ENCODE measurements at places on chromosomes 7 and 10. TPM values are rescaled to one million over a fixed set of nuclear protein-coding genes. Genes with fewer than 3 reads are reported as not detected.
A peak's percentile ranks its signal among the peaks of the same experiment; 100 is the strongest.

DNA sequence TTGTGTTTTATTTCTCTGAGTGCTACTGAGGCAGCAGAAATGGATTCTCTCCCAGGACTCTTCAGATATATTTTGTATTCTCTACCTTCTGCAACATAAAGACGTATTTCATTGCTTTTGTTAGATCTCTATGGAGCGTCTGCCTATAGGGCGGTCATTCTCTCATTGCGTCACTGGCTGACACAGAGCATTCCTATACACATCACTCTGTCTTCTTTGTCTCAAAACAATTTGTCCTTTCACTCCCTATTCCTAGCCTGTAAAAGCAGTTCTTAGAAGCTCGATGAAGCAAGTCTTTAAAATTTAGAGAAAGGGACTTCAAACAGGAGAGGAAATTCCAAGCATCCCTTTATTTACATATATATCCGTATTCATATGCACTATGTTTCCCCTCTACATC, 120.6 kb downstream of the CPED1 start:
- no peak for DNase-seq

The TCTN3 gene
- 34.7 TPM for total RNA-seq

GRCh38 chr10:11386044-11386443, 225.4 kb downstream of the USP6NL start:
- no peak for DNase-seq

- DNase-seq, result no peak
These were observed 516.0 kb downstream of the REEP3 start for GRCh38 chr10:64037071-64037661.

DNA sequence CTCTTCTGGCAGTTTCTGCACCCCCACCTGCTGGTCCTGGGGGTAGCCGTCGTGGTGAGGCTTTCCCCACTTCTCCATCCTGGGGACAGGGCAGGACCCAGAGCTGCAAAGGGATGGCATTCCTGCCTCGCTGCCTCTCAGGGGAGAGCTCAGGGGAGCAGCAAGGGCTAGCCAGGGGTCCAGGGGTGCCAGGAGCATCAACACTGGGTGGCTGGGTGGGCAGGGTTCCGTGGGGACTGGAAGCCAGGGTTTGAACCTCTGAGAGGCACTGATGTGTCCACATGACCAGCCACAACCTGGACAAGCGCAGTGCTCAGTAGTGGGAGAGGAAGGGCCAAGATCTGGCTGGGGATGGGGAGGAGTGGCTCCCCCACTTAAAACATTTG, 5.6 kb downstream of the ABCB8 start:
- no peak for DNase-seq

The SPDYE18 gene
- not detected for total RNA-seq

The TSPAN12 gene
- 17.9 TPM for total RNA-seq

The ASAH2 gene
- 3.1 TPM for total RNA-seq

GRCh38 chr10:14173391-14173705, 157.4 kb downstream of the FRMD4A start:
- no peak for DNase-seq

The TMEM176A gene
- total RNA-seq, result 0.90 TPM

DNA sequence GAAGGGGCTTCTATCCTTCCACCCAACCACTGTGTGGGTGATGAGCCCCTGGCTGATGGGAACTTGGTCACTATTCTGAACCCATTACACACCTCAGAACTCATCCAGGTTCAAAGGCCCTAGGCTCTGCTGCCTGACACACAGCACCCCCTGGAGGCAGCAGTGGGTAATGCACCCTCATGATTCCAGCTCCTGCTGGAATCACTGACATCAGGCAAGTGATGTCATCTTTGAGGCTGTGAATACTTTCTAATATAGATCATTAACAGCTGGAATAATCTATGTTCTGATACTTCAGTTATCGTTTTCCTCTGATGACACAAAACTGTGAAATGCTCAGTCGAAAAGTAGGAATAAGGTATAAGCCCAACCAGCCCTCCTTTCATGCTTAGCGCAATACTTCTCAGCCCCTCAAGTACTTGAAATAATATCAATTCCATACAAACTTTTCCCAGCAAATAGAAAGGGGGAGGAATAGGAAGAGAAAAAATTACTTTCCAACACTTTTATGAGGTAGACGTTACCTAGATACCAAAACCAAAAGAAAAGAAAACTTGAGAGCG, 7.5 kb upstream of the RBP3 start:
- DNase-seq, result peak; percentile 95

DNA sequence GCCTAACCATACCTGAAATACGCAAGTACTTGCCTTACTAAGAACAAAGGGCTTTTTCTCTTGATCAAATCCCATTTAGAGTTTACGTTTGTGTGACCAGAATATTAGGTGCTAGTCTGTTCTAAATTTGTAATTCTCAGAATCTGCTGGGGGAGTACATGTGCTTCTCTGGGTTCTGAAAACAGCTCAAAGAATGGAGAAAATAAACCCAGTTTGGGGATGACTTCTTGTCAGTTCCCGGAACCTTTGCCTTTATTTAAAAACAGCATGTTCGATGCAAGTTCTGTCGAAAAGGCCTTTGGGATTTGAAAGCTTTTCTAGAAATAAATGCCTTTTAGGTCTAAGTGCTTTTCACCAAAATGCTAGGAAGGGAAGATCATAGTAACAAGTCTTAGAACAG, 147.0 kb downstream of the ARID5B start:
- no peak for DNase-seq

GRCh38 chr10:44473146-44473545, 88.2 kb upstream of the CXCL12 start:
- DNase-seq, result no peak

DNA sequence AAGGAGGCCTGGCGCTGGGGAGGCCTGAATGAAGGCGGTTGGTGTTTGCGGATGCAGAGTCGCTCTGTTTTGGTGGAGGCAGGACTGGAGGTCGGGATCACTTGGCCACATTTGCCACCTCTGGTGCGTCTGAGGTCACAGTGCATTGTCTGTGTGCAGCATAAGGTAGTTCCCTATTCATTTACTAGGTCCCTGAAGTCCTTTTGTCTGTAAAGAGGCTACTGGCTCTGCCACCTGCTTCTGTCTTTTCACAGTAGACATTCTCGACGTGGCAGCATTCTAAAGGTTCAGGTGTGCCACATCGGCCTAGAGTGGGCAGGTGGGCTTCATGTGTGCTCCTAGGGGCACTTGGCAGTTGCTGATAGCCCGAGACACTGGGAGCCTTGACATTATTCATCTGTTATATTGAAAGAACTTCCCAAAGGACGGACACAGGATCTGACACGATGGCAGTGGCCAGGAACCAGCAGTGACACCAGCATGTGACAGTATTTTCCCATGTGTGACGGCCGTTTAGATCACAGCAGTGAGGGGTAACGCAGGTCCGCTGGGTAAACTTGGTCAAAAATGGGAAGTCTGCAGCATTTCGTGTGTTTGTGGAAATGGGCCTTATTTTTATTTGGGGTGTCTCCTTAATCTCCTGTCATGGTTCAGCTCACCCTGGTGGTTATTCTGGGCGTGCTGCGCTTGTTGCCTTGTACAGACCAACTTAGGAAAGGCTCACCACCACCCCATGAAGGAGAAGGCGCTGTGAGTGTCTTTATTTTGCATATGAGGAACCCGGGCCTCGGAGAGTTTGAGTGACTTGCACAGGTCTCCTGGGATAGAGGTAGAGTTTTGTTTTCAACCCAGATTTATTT, 5.9 kb downstream of the MGMT start:
- DNase-seq, result no peak

The CYP2C19 gene
- not detected for total RNA-seq

GRCh38 chr7:101902680-101903514, 85.5 kb downstream of the CUX1 start:
- DNase-seq, result no peak

The CYP3A7 gene
- not detected for total RNA-seq

DNA sequence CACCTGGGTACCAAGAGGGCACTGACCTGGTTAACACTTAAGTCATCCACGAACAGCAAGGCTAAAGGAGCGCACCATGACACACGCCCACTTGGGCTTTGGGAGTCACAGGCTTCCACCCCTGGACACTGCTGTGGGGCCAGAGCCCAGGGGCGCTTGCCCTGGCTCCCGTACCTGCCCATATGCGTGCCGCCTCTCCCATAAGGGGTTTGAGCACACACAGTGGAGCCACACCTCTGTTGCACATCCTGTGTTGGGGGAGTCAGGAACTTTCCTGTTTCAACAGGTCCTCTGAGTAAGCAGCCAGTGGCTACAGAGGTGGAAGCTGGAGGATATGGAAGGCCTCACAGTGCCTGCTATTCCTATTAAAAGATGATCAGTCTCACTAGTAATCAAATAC, 152.0 kb downstream of the REEP3 start:
- no peak for DNase-seq

GRCh38 chr7:27435461-27435860, 192.9 kb downstream of the EVX1 start:
- no peak for DNase-seq

GRCh38 chr10:5779730-5780129, 33.5 kb downstream of the GDI2 start:
- no peak for DNase-seq

DNA sequence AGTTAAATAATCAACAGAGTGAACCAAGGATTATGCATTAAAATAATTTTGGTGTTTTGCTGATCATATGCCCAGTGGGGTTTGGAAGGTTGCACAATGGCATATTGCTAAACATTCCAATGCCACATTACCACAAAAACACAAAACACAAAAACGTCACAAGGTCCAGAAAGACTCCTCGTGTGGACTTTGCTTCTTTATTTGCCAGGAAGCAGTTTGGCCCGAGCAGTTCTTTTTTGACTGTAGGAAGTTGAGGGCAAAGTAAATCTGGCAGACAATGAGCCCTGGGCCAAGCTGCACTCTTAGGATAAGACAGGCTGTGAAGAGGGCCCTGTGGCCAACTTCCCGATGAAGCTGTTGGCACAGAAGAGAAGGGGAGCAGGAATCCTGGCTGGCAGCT, 39.2 kb upstream of the SLC35B4 start:
- DNase-seq, result no peak

GRCh38 chr10:69224862-69225657, 4.9 kb downstream of the HKDC1 start:
- DNase-seq, result no peak

The EXOC6 gene
- total RNA-seq, result 3.9 TPM

GRCh38 chr7:131074585-131074984, 253.1 kb upstream of the MKLN1 start:
- no peak for DNase-seq

- DNase-seq, result no peak
These were observed 884 bp upstream of the SAP25 start for GRCh38 chr7:100574362-100575205.

DNA sequence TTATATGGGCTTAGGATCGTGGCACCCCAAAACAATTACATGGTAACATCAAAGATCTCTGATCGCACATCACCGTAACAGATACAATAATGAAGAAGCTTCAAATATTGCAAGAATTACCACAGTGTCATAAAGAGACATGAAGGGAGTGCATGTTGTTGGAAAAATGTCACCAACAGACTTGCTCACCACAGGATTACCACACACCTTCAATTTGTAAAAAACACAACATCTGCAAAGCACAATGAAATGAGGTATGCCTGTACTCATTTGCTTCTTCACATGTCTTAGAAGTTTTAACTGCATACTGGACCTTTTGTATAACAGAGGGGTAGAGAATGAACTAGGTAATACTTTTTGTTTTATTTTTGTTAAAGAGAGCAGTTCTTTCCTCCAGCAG, 96.6 kb downstream of the TPST1 start:
- DNase-seq, result no peak

- DNase-seq, result no peak
These were observed 1.2 kb downstream of the DBF4 start for GRCh38 chr7:87877366-87878040.

- no peak for DNase-seq
These were observed 334.3 kb upstream of the SEMA3D start for GRCh38 chr7:85521108-85521694.

GRCh38 chr10:96387161-96387560, 28.4 kb upstream of the OPALIN start:
- DNase-seq, result no peak

DNA sequence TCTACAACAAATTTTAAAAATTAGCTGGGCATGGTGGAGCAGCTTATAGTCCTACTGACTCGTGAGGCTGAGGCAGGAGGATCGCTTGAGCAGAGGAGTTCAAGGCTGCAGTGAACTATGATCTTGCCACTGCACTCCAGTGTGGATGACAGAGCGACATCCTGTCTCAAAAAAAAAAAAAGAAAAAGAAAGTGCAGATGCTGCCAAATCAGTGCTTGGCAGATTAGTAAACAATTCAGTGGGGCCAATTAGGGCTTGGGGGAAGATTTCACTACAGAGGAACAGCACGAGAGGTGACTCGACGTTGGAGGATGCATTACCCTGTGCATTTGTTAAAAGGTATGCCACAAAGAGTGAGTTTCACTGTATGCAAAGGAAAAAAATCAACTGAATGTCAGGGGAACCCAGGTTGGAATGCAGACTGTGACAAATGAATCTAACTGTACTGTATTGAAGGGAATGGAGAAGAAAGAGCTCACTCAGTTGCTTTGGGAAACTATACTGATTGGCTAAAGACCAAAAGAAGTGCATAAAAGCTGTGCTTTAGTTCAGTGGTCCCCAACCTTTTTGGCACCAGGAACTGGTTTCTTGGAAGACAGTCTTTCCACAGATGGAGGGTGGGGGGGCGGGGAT, 31.6 kb downstream of the GARIN1A start:
- no peak for DNase-seq

The PNLIPRP3 gene
- not detected for total RNA-seq

GRCh38 chr10:52105301-52105700, 208.8 kb upstream of the DKK1 start:
- no peak for DNase-seq

DNA sequence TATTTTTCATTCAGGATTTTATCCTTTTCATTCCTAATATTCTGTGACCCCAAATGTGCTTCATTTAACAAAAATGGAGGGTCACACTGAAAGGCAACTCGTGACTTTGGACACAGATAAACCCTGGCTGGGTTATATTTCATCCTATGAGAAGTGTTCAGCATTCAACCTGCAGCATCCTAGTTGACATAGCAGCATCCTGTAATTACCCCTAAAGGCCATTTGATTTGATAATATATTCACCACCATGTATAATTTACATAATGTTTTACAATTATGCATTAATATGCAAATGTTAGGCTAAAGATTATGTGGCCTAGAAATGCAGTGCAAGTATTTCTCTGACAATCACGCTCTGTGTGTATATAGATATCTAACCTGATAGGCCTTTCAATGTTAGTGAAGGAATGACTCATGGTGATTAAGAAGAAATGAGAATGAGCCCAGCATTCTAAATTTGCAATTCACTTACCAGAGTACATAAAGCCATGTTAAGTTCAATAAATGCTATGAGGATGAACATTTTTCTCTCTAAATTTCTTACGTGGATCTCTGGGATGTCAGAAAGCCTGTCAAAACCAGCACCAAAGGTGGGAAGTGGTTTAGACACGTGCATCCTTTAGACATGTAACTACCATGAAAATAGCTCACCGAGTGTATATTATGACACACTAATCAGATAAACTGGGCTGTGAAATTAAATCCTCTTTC, 337.7 kb upstream of the AOAH start:
- no peak for DNase-seq

DNA sequence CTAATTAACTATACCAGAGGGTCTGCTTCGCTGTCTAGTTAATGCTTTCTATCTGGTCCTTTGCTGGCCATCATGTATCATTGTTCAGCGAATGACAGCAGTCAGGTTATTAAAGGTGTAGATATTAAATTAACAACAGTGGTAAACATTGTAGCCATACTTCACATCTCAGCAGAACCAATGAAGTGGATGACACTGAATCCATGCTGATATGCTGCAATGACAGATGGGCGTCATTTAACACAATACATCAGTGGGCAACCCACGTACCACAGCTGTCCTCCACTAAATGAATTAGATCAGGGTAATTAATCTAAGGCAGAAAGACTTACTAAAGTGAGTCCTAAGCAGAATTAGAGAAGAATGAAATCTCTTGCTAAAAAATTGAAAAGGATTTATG, 767.2 kb downstream of the NXPH1 start:
- no peak for DNase-seq

The FAM241B gene
- total RNA-seq, result 18.6 TPM

Measured in H1 (cell line).